ENCODE measurements at places on chromosomes 4 and X. TPM values are rescaled to one million over a fixed set of nuclear protein-coding genes. Genes with fewer than 3 reads are reported as not detected.

The JAKMIP1 gene
- polyA plus RNA-seq: 2.1 TPM

The CDS1 gene
- polyA plus RNA-seq: 59.6 TPM

The PCYT1B gene
- 3.8 TPM for polyA plus RNA-seq

The GPC3 gene
- 75.8 TPM for polyA plus RNA-seq
